ENCODE measurements at places on chromosomes 16 and 17.
A peak's percentile ranks its signal among the peaks of the same experiment; 100 is the strongest.

DNA sequence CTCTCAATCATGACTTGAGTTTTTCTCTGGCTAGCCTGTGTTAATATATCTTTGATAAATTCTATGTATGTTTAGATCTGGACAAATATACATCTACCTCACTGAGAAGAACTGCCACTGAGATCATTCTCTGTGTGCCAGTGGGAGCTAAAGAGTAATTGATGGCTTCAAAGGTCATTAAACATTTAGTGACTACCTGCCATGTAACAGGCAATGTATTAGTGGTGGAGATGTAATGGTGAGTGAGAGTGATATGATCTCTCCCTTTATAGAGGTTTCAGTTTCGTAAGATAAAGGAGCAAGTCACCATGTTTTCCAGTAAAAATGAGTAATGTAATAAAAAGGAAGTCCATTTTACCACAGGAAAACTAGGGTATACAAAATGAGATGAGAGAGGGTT, 235.8 kb upstream of the CDH8 start:
- DNase-seq, result no peak

- peak; percentile 51 for DNase-seq
These were observed 824 bp upstream of the MPP2 start for GRCh38 chr17:43907998-43908721.

GRCh38 chr17:35448214-35448898, at the start of gene SLFN13:
TSS of gene SLFN13 (minus strand) at chr17:35448766. CDS start at chr17:35445680, 3,086 bp downstream.
- peak; percentile 6 for DNase-seq

- no peak for DNase-seq
These were observed 98.3 kb upstream of the CIBAR2 start for GRCh38 chr16:85210423-85211169.

DNA sequence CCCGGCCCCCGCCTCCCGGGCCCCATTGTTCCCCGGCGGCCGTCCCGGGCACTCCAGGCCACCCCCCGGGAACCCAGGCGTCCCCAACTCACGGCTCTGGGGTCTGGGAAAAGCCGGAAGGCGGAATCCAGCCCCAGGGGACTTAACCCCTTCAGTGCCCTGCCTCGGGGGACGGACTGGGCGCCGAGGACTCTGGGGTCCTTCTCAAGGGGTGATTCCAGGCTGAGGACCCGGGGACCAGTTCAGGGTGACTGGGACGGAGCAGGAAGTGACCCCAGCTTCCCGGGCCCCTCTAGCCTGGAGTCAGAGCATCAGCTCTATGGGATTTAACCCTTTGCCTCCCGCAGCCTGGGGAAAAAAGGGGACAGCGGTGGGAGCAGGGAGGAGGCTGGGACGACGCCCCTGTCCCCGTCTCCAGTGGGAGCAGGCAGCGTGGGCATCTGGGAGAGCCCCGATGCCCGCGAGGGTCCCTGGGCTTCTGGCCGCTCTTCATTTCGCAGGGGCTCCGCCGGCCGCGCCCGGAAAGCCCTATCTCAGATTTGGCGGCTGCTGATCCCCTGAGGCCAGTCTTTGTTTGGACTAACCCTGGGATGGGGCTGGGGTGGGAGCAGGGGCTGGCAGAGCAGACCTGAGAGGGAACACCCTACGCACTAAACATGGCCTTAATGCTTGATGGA, at the start of gene ZNF629:
TSS of gene ZNF629 (minus strand) at position 270 of the 677 bp plus-strand sequence. CDS start 2,723 bp downstream, outside the sequence.
- no peak for DNase-seq

Data from fibroblast of skin of left quadriceps (primary cell).